T follicular helper cell (primary cell): ENCODE measurements at places on chromosomes 1 and 21.

GRCh38 chr1:17564458-17565393, 25.2 kb downstream of the ARHGEF10L start:
- DNase-seq, result no peak

GRCh38 chr21:27813750-27814149, 846.9 kb upstream of the ADAMTS5 start:
- DNase-seq, result no peak

DNA sequence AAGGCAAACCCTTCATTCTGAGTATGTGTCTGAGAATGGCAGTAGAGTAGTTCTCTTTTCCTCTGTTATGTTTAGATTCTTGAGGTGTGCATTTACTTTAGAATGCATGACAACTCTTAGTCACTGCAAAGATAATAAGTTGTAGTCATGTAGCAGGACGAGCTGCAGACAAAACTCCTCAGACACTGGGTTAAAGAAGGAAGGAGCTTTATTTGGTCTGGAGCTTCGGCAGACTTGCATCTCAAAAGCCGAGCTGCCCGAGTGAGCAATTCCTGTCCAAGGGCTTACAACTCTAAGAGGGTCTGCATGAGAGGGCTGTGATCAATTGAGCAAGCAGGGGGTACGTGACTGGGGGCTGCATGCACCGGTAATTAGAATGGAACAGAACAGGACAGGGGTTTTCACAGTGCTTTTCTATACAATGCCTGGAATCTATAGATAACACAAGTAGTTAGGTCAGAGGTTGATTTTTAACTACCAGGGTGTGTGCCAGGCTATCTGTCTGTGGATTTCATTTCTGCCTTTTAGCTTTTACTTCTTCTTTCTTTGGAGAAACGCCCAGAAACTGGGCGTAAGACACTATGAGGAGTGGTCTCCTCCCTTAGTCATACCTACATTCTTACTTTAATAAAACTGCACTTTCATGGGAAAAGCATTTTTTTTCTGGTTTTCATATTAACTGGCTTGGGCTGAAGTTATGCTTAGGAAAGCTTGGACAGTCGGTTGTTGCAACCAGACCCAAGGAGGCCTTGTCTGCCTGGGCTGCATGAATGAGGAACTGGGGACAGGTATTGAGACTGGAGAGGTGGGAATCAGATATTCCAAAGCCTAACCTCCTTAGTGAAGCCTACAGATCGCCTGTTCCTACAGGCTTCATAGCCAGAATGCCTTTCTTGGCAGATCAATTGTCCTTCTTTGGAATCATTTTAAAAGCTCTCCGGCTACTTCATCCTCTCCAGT, 115.1 kb downstream of the RHOU start:
- no peak for DNase-seq

- no peak for DNase-seq
These were observed 63.7 kb downstream of the RERE start for GRCh38 chr1:8753736-8754135.

- DNase-seq, result no peak
These were observed 9.8 kb downstream of the COL8A2 start for GRCh38 chr1:36115200-36115669.

DNA sequence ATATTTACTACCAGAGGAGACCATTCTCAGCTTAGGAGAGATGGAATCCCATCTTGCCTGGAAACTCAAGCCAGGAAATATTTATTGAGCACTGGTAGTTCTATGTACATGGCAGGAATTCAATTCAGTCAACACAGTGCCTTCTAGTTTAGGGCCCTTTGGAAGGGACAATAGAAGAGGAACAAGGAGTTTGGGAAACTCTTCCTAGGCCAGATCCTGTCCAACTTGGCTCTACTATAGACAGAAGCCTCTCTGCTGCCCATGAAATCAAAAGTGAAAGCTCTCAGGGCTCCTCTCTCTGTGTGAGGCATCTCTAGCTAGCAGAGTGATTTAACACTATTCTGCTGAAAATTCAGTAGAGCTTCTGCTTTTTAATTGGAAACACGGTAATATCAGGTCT, 244.6 kb upstream of the MAP1LC3C start:
- DNase-seq, result no peak

- DNase-seq, result no peak
These were observed 63.1 kb upstream of the MUTYH start for GRCh38 chr1:45403298-45403697.

DNA sequence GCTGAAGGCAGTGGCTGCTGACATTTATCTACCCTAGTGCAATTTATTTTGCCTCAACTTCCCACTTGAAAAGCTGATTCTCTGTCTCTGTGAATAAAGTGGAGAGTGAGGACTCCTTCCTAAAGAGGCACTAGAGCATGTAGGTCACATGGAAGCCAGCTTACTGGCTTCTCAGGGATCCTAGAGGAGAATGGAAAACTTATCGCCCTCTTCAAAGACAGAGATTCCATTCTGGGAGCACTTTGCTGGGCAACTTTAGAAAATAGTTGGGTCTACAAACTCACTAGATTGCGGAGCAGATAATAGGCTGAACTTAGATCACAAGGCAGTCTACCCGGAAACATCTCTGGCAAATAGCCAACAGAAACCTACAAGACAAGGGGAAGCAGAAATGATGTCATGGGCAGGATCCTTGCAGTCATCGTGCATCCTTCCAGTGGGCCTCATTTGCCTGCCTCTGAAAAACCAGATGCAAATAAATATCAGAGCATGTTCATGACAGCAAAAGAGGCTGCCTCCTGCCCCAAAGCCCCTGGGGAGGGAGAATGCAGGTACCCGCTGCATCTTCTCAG, 104.8 kb upstream of the BARHL2 start:
- no peak for DNase-seq

GRCh38 chr1:153032677-153033308, 1.8 kb downstream of the SPRR1B start:
- no peak for DNase-seq

DNA sequence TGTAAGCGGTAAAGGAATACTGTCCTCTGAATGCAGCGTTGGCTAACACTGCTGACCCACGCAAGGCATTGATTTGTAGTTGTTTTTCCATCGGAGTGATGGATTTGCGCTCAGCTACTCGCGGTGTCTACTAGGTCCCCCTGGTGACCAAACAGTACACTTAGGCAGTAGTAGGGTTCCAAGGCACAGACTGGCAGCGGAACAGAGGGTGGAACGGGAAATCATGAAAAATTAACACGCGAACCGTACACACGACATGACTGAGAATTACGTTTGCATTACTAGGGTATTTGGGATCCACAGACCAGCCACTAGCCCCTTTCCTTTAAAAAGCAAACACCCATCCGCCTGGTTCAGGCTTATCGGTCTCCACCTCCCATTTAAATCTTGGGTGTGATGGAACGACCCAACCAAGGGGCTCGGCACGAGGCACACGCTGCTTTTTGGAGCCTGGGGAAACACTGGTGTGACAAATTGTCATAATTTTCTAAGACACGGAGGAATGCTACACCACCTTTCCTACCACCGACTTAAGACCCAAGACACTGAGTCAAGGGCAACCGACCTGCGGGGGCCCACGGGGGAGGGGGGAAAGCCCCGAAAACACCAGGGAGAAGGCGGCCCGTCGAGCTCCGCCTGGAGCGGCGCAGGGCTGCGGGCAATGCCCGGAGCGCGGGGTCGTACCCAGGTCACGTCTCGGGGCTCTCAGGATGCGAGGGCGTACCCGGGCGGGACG, 699 bp downstream of the DIPK1A start:
- DNase-seq, result peak; percentile 50

DNA sequence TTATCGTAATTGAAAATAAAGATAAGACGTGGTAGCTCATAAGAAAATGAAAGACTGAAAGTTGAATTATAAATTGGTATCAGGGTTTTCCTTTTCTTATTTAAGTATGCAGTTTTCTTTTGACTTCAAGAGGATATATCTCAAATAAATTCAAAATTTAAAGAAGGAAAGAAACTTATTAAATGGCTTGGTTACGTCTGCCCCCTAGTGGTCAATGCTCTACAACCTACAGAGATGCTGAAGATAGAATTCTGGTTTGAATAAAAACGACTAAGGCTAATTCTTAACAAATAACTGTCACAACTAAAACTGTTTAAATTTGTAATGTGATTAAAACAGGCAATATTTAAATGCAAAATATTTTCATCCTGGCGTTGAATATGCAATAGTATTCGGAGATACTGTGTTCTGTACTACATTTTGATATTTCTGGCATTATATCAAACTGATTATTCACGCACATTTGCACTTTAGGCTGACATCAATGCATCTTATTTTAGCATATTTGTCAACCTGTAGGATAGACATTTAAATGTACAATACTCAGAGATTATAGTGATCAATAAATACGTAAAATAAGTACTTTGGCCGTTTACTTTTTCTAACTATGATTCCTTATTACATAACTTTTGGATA, 26.8 kb downstream of the IFI44 start:
- peak; percentile 37 for DNase-seq

DNA sequence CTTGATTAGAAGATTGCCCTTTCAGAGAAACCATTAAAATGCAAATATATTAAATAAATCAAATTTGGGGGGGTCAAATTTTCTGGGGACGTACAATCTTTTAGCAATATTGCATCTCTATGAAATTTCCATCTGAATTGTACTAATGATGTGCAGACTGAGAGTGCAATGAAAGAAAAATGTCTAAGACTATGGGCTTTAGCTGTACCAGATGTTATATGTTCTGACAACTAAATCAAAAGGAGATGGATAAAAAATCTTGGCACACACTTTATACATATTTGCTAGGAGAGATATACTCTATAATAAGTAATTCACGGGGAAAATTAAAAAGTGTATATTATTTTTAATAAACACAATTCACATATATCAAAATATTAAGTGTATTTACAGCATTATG, 13.0 kb upstream of the PLPPR5 start:
- no peak for DNase-seq

DNA sequence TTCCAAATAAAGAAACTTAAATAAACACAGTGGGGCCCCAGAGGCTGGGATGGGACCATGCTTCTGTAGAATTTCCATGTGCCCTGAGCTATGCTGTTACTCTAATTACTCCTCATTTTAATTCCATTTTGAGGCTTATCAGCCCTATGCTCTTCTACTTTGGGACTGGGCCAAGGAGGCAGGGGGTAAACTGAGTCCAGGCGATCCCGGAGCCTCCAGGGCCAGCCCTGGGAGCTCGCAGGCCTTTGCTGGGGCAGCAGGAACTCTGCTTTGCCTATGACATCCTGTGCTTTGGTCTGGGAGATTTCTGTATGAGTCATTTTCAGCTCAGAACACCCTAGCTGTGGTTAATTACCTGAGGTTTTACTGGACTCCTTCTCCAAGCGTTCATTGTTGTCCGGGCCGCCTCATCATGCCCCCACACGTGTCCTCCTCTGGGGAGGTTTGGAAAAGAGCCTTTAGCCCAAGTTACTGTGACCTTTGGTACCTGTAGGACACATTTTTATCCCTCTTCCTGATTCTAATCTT, 95.7 kb downstream of the RHOU start:
- no peak for DNase-seq

- peak; percentile 21 for DNase-seq
These were observed 15.5 kb downstream of the PI4KB start for GRCh38 chr1:151311589-151312331.

- no peak for DNase-seq
These were observed 18.8 kb upstream of the LHX4 start for GRCh38 chr1:180211156-180211859.

DNA sequence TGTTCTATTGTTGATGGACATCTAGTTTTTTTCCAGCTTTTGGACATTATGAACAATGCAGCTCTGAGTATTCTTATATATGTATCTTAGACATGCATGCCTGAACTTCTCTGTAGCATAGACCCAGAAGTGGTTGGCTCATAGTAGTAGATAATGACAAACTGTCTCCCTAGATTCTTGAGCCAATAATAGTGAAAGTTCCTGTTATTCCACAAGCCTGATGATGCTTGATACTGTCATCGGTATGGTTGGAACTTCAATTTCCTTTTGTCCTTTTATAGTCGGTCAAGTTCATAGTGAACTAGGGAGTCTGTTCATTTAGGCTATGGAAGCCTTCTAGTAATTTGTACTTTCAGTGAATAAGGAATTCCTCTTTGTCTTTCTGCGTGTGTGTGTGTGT, 56.8 kb downstream of the MTR start:
- no peak for DNase-seq

GRCh38 chr1:169466259-169467230, 19.2 kb downstream of the SLC19A2 start:
- no peak for DNase-seq

- no peak for DNase-seq
These were observed 61.7 kb downstream of the ARID4B start for GRCh38 chr1:235266325-235266724.

GRCh38 chr1:165408518-165408917, 36.4 kb downstream of the RXRG start:
- no peak for DNase-seq

- no peak for DNase-seq
These were observed 75.9 kb downstream of the HUNK start for GRCh38 chr21:31948676-31949075.

GRCh38 chr1:22936681-22937080, 36.0 kb downstream of the LACTBL1 start:
- DNase-seq, result no peak

GRCh38 chr21:26964170-26964778, 2.6 kb downstream of the ADAMTS5 start:
- DNase-seq, result no peak
